Activated CD4-positive, alpha-beta T cell treated with anti-CD3 and anti-CD28 coated beads, Interleukin-2, amount 50 U/mL, for 1 hour (primary cell): ENCODE measurements at places on chromosomes 16 and 17.
A peak's percentile ranks its signal among the peaks of the same experiment; 100 is the strongest.

- DNase-seq: no peak
Observed at GRCh38 chr17:4436381-4436780, 2.6 kb downstream of the SPNS3 start.

GRCh38 chr16:28863929-28864793, 518 bp downstream of the SH2B1 start:
- peak; percentile 23 for DNase-seq

GRCh38 chr17:76370261-76370993, 14.0 kb upstream of the SPHK1 start:
- DNase-seq: no peak

DNA sequence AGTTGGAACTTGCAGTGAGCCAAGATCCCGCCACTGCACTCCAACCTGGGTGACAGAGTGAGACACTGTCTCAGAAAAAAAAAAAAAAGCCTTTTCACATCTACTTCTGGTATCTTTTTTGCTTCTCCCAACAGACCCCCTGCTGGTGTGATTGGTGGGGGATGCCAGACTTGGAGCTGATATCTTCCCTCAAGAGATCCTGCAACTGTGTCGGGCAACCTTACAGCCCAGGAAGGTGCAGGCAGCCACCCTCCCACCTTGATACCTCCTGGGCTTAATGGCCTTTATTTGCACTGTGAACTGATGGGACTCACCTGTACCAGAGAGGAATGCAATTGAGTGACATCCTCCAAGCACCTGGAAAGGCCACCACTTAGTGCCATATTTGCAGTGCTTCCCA, 142.3 kb downstream of the RGS9 start:
- DNase-seq: no peak

DNA sequence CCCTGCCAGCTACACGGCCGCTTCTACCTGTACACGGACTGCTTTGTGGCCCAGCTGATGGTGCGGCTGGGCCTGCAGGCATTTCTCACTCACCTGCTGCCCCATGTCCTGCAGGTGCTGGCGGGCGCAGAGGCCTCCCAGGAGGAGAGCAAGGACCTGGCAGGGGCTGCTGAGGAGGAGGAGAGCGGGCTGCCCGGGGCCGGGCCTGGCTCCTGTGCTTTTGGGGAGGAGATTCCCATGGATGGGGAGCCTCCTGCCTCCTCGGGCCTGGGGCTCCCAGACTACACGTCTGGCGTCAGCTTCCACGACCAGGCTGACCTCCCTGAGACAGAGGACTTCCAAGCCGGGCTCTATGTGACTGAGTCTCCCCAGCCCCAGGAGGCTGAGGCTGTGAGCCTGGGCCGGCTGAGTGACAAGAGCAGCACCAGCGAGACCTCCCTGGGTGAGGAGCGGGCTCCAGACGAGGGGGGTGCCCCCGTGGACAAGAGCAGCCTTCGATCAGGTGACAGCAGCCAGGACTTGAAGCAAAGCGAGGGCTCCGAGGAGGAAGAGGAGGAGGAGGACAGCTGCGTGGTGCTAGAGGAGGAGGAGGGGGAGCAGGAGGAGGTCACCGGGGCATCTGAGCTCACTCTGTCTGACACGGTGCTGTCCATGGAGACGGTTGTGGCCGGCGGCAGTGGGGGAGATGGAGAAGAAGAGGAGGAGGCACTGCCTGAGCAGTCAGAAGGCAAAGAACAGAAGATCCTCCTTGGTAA, 3.5 kb downstream of the WDR81 start:
- no peak for DNase-seq

DNA sequence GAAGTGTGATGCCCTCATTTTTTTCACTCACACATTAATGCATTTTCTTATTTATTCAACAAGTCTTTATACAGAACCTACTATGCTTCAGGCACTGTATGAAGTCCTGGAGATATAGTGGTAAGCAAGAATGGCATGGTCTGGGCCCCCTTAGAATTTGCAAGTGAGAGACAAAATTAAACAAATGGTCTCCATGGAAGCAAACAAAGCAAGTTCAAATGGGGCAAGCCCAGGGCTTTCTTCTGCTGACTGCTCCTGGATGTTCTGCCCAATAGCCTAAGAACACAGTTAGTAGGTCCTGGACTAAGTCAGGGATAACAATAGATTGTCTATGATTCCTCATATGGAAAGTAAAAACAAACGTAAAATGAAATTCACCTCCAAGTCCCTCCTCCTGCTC, 31.3 kb upstream of the DDX52 start:
- no peak for DNase-seq

- no peak for DNase-seq
Observed at GRCh38 chr17:15377616-15378015, 36.2 kb upstream of the TEKT3 start.

- DNase-seq: no peak
Observed at GRCh38 chr17:28340374-28340773, 4.8 kb downstream of the TNFAIP1 start.

DNA sequence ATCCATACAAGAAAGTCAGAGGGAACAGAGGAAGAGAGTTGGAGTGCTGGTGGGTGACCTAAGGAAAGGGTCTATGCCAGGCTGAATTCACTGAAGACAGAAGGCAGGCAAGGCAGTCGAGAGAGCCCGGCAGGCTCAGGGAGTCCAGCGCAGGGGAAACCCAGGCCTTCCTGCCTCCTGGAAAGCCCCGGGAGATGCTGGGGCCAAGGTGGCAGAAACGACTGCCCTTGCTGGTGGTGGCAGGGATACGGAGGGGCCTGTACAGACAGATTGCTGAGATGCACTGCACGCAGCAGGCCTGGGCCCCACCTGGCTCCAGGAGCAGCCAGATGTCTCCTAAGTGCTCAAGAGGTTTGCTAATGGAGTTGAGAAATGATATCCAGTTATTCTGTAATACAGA, 59.8 kb downstream of the GTF3C1 start:
- DNase-seq: no peak

DNA sequence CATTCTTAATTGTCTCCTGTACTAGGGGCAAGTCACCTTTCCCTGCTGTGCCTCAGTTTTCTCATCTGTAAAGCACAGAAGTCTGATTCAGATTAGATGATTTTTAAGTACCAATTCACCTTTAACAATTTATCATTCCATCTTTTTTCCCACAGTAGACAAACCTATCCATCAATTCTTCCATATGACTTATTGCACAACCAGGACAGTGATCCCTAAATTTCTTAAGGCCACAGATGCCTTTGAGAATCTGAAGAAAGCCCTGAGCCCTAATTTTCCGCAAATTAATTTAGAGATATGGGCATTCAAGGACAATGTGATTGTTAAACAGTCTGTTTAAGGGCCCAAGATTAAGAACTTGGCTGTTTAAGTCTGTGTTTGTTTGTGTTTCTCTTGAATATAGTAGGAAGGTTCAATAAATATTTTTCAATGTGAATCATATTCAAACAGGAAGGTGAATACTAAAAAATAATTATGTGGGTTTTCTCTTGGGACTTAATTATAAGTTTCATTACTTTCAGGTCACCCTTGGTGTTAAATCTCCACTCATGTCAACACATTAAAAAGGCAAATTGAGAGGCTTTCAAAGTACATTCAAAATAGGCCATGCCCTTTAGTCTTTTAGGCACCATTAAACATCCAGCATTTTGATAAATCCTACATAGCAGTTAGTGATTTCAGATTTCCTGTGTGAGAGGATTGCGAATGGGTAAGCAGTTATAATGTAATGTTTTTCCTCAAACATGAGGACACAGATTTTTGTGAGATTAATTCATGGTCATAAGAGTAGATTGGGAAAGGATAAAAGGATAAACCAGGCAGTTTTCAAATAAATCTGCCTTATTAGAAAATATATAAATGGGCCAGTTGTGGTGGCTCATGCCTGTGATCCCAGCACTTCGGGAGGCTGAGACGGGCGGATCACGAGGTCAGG, 34.9 kb upstream of the MMD start:
- no peak for DNase-seq

- DNase-seq: no peak
Observed at GRCh38 chr16:23914946-23915530, 79.3 kb downstream of the PRKCB start.

DNA sequence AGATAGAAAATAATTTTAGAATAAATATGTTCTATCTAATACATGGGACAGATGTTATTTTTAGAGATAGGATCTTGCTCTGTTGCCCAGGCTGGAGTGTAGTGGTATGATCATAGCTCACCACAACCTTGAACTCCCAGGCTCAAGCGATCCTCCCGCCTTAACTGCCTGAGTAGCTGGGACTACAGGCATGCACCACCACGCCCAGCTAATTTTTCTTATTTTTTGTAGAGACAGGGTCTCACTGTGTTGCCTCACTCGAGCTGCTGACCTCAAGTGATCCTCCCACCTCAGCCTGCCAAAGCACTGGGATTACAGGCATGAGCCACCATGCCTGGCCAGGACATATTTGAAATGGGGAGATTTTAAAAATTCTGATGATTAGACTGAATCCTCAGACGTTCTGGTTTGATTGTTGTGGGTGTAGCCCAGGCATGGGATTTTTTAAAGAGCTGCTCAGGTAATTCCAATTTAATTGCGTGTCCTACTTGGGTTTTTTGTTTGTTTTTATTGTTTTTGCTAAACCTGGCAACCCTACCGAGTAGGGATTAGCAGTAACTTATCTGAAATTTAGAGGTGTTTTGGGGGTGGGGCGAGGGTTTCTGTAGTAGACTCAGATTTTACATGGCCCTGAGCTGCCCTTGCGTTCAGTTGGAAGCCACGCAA, 142.9 kb downstream of the RAB11FIP4 start:
- DNase-seq: no peak

DNA sequence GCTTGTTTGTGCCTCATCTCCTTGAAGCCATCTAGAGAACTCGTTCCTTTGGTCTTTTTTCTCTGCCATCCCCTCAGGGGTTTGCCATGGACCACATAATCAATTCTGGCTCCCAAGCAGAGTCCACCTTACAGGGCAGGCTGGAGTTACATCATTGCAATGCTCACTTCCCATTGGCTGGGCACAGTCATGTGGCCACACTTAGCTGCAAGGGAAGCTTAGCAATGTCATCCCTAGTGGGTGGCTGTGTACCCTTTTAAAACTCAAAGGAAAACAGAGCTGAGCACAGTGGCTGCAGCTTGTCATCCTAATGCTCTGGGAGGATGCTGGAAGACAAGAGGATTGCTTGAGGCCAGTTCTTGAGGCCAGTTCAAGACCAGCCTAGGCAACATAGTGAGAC, 41.9 kb upstream of the POLR3E start:
- no peak for DNase-seq

DNA sequence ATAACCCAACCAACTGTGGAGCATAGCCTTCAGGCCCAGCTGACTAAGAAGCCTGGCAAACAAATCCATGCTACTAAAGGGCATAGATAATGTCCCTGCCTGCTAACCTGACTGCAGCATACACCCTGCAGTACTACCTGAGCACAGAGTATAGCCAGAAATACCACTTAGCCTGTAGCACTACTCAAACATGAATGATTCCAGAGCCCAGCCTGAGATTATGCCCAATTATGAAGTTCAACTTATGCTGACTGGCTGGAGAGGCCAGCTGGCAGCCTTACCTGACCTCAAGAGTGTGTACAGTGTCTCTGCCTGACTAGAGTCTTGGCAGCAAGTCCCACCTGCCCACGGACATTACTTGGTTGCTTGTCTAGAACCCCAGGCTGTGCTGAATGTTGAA, 1265.3 kb downstream of the CDH11 start:
- no peak for DNase-seq

DNA sequence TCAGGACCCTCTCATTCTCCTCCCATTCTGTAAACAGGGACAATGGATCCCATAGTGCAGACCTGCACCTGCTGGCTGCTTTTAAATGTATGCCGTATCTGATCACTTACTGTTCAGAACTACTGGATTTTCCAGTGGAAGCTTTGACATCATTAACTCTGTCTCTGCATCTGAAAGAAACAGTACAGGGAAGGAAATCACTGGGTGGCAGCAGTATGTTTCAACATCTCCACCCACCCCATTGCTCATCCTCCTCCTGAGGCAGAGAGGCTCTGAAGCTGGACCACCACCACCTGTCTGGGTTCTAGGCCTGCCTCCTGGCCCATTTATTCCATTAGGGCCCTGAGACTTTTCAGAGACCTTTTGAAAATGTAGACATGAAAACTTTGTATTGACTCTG, 2.6 kb downstream of the CCL15 start:
- no peak for DNase-seq

DNA sequence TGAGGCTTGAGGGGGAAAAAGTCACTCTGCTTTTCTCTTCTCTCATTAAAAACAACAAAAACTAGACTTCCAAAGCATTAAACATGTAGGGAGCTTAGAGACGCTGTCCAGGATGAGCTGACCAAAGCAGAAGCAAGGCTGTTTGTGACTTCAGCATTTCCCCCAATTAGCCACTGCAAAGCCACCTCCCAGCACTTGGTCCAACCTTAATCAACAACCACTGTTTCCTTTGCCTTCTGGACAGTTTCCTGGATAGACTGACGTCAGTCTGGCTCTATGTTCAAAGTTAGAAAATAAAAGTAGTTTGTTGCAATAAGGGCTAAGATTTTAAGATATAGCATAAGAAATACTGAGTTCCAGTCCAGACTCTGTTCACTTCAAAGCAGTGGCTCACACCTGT, 3.1 kb downstream of the TMEM231 start:
- DNase-seq: no peak

DNA sequence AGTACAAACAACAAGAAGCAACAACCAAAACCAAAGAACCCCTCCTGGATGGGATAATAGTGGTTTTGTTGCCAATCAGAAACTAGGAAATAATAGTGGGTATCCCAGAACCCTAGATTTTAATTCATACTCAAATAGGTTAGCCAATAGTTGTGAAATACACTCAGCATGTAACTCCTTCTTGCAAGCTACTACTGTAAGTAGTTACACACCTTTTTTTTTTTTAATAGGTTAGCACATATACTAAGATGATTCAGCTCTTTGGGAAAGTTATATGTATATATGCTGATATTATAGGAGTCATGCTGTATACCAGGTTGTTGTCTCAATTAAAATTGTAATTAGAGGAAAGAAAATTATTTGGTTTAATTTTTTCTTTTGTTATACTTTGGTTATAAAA, 92.5 kb upstream of the HAS3 start:
- DNase-seq: no peak

DNA sequence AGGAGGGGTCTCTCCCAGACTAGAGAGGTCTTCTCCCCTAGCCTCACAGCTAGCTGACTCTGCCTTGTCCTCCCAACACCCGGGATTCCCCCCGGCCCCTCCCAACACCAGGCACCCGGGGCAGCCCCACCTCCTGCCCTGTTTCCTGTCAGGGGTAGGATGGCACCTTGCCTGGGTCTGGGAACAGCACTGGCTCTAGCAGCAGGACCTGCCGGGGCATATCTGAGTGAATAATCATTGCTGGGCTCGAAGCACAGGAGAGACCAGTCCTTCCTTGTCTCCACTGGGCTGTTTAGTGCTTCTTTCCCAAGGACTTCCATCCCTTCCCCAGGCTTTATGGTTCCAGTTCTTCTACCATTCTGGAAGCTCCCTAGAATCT, 25.7 kb downstream of the MINK1 start:
- DNase-seq: no peak
